ENCODE measurements at places on chromosomes 16 and 17. TPM values are rescaled to one million over a fixed set of nuclear protein-coding genes. Genes with fewer than 3 reads are reported as not detected.

The RDM1 gene
- 0.14 TPM for total RNA-seq

The CCNF gene
- 3.1 TPM for total RNA-seq

The GUCY2D gene
- 0.28 TPM for total RNA-seq

The ATXN2L gene
- 125 TPM for total RNA-seq

The CENPN gene
- 8.5 TPM for total RNA-seq

The NOD2 gene
- 17.4 TPM for total RNA-seq

The CSH1 gene
- not detected for total RNA-seq

The YPEL3 gene
- 14.5 TPM for total RNA-seq

The KIF22 gene
- 7.0 TPM for total RNA-seq

The MT2A gene
- 15.4 TPM for total RNA-seq

The KRTAP9-8 gene
- not detected for total RNA-seq

All from nasal cavity respiratory epithelium epithelial cell of viscerocranial mucosa (primary cell).